ENCODE measurements at places on chromosomes 12 and 14.

DNA sequence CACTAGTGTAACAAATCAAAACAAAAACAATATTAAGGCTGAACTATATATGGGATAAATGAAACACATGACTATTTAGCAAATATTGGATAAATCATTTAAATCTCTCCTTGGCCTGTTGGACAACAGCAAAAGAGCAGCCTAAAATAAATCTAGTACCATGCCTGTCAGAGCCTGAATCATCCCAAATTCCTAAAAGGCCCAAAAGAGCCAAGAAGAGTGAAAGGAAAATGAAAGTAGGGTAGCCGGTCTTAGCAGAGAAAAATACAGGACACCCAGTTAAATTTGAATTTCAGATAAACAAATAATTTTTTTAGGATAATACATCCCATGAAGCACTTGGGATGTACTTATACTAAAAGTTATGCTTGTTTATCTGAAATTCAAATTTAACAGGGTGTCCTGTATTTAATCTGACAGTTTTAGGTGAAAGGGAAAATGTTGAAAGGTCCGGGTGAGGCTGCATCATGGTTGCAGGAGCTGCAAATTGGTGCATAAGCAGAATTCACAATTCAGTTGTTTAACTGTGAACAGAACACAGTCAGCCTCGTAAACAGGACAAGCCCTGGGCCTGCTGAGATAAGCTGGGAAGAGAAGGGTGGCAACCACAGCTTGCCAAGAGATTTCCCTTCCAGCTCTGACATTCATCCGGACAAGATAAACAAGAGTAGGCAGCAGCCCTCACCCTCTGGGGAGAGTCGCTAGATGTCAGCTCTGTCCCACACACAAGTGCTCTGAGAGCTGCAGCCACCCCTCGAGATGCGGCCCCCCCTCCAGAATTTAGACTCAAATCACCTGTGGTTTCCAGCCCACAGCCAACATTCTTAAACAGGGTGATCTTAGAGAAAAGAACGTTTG, 30.3 kb downstream of the DMAC2L start:
- peak; percentile 85 for DNase-seq

GRCh38 chr14:32079264-32079663, 2.2 kb downstream of the ARHGAP5 start:
- DNase-seq, result no peak

DNA sequence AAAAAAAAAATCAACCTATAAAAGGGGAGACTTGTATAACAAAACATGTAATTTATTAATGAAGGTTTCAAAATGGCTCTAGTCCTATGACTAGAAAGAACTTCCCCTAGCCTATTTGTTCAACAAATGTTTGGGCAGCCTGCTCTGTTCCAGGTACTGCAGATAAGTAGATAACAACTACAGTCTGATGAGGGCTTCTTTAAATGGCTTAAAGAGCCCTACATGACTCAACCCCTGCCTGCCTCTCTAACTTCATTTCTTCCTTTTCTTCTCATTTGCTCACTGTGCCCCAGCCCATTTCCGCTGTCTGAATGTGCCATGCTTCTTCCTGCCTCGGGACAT, 21.5 kb downstream of the ALDH6A1 start:
- DNase-seq, result no peak

DNA sequence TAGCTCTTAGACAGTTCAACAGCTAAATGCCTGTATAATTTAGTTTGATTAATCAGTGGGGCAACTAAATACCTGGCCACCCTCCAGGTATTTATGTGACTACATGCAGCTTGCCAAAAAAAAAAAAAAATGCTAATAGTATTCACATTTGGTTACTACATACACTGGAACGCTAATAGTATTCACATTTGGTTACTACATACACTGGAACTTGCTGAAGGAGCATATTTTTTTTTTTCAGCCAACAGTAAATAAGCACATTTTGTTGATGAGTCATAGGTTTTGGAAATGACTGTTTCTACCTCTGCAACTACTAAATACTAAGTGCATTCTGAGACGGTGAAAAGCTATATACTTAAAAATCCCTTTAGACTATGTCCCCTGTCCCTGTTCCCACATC, 1172.3 kb downstream of the LRFN5 start:
- no peak for DNase-seq

- no peak for DNase-seq
These were observed 505.4 kb downstream of the LRFN5 start for GRCh38 chr14:42112108-42112507.

Measured in midbrain (tissue), 1 donor.